ENCODE measurements at places on chromosomes 2 and 18. TPM values are rescaled to one million over a fixed set of nuclear protein-coding genes. Genes with fewer than 3 reads are reported as not detected.

Gene RTN4
- total RNA-seq: 174 TPM

Gene ELOA2
- total RNA-seq: not detected

Gene AMER3
- total RNA-seq: not detected

Gene TFCP2L1
- 0.03 TPM for total RNA-seq

Gene XDH
- not detected for total RNA-seq

Gene MOGAT1
- total RNA-seq: 0.24 TPM

Gene RIF1
- total RNA-seq: 16.1 TPM

- no peak for DNase-seq
Observed at GRCh38 chr2:45859682-45860081, 208.2 kb downstream of the PRKCE start.

GRCh38 chr18:62554061-62554815 is 31.4 kb downstream of the ZCCHC2 start:
- no peak for DNase-seq

GRCh38 chr2:19700861-19701585 is 200.8 kb downstream of the TTC32 start:
- no peak for DNase-seq

GRCh38 chr2:47036489-47036769 is 118.7 kb downstream of the STPG4 start:
- no peak for DNase-seq

GRCh38 chr2:165440367-165440766 is 29.1 kb upstream of the CSRNP3 start:
- DNase-seq: no peak

All from cardiac septum (tissue), 1 donor.